Stimulated activated CD8-positive, alpha-beta memory T cell treated with anti-CD3 and anti-CD28 coated beads, Interleukin-15, amount 100 ng/mL, for 24 hours (primary cell): ENCODE measurements at places on chromosomes 2 and 18.
A peak's percentile ranks its signal among the peaks of the same experiment; 100 is the strongest.

- DNase-seq, result no peak
Measured at GRCh38 chr2:230318190-230319121, 8.5 kb upstream of the SP140L start.

GRCh38 chr2:19261061-19261460 lies 97.4 kb downstream of the OSR1 start:
- DNase-seq, result no peak

GRCh38 chr18:46070815-46071652 lies 1.0 kb downstream of the PSTPIP2 start:
- DNase-seq, result no peak

- peak; percentile 3 for DNase-seq
Measured at GRCh38 chr2:206989311-206989710, 50.0 kb downstream of the CPO start.

DNA sequence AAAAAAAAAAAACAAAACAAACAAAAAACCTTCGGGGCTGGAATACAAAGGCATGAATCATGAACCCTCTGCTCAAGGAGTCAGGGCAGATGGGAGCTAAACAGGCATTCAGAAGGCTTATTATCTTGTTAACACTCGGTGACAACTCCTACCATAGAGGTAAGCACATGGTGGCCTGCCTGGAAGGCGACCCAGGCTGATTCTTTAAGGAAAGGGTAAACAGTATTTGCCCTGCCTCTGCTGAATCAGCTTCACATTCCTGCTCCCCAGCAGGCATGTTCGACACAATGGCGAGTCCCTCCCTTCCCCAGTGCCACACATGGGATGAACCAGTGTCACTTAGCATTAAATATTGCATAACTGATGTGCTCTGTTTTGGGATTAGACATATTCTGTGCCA lies 191.9 kb downstream of the ARL4C start:
- no peak for DNase-seq

GRCh38 chr2:112920923-112921532 lies 10.1 kb downstream of the IL37 start:
- DNase-seq, result no peak

- DNase-seq, result no peak
Measured at GRCh38 chr2:149020432-149020851, 18.1 kb upstream of the LYPD6B start.

- no peak for DNase-seq
Measured at GRCh38 chr2:23221236-23221635, 163.7 kb upstream of the KLHL29 start.

- no peak for DNase-seq
Measured at GRCh38 chr2:203327582-203327900, 653 bp upstream of the ABI2 start.

DNA sequence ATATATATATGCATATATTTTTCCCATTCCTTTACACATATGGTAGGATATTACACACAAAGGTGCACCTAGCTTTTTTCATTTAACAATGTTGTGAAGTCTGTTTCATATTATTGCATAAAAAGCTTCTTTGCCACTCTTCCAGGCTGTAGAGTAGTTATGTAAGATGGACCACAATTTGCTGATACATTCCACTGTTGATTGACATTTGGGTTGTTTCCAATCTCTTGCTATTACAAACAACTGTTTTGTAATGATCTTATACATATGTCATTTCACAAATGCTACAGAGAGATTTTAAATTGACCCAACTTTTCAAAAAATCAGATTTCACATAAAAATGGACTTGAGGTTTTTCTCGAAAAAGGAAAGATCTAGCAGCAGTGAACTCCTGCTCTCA lies 301.4 kb downstream of the CDCA7 start:
- DNase-seq, result no peak

- DNase-seq, result no peak
Measured at GRCh38 chr18:57859314-57859713, 56.2 kb upstream of the ATP8B1 start.

DNA sequence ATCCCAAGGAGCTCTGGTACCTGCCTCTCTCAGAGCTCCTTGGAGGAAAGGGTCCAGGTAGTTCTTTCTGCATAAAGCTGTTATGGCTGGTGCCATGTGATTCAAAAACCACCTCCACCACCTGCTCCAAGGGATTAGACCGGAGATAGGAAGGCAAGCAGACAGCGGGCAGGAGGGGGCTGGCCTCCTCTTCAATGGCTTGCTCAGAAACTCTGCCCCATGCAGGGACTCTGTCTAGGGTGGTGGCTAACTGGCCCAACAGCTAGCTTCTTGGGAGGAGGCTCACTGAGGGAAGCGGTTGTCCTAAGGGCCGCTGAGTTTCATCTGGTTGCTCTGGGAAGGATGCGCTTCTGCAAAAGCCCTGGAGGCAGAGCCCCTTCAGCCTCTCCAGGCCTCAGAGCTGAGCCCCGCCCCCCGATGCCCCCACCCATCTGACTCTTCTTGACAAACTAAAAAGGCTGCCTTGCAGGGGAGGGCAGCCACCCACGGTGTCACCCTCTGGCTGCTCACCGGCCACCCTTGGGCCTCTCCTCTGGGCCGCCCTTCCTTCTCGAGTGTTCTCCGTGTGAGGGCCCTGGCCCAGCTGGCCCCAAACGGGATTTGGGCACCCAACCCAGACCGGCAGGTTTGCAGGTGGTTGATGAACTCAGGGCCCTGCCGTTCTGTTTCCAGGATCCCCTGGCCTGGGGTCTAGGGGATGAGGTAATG lies 90.2 kb downstream of the MCFD2 start:
- no peak for DNase-seq

- no peak for DNase-seq
Measured at GRCh38 chr2:108936076-108936864, 52.8 kb downstream of the EDAR start.

- DNase-seq, result no peak
Measured at GRCh38 chr18:11497585-11497984, 111.8 kb upstream of the SLC35G4 start.

GRCh38 chr2:178522950-178523595 lies 42.8 kb downstream of the PLEKHA3 start:
- DNase-seq, result peak; percentile 37

DNA sequence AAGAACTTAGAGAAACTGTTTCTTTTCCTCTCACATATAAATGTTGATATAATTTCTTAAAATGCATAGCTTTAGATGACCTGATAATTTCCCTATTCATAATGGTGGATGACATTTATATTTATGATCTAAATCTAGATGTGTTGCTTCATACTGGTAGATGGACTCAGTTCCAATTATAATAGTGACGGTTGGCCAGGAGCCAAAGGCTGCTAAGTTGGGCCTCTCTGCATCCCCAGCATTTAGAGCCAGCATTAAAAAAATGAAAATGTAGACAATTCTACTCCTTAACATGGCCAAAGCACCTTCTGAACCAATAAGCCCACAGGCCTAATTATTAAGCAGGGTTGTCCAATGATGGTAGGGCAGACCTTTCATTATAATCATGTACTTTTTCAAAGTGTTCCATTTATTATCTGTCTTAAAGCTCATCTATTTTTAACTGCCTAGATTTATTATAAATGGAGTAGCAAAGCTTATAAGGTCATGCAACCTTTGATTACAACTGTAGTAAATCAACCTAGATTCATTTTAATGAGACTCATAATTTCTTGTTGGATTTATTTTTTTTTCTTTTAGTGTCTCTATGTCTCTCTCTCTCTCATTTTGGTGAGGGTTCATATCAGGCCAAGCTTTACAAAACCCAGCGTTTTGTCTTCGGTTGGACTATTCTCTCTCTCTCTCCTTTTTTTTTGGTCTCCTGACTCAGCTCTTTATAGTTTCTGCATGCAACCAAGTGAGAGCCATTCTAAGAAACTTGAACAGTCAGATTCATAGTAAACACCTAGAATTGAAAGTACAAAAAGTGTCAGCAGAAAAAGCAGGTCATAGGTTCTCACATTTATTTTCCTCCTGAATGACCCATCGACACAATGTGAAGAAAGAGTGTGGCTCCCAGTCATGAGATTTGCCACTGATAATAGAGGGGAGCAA lies 2016.1 kb upstream of the PIK3C3 start:
- no peak for DNase-seq

DNA sequence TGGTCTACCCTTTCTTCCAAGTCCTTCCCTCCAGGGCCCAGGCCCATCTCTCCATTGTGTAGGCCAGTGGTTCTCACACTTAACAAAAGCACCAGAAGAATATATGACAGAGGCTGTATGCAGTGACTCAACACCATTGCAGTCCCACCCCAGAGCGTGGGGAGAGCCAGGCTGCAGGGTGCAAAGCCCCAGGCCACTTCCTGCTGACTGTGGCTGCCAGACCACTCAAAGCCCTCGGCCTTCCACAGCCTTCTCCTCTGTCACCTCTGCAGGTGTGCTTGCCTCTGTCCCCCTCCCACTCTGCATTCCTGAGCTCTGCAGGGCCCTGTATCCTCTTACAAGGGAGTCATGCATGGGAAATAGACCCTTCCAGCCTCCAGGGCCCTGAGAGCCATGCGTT lies 40.4 kb upstream of the ARHGEF4 start:
- no peak for DNase-seq

DNA sequence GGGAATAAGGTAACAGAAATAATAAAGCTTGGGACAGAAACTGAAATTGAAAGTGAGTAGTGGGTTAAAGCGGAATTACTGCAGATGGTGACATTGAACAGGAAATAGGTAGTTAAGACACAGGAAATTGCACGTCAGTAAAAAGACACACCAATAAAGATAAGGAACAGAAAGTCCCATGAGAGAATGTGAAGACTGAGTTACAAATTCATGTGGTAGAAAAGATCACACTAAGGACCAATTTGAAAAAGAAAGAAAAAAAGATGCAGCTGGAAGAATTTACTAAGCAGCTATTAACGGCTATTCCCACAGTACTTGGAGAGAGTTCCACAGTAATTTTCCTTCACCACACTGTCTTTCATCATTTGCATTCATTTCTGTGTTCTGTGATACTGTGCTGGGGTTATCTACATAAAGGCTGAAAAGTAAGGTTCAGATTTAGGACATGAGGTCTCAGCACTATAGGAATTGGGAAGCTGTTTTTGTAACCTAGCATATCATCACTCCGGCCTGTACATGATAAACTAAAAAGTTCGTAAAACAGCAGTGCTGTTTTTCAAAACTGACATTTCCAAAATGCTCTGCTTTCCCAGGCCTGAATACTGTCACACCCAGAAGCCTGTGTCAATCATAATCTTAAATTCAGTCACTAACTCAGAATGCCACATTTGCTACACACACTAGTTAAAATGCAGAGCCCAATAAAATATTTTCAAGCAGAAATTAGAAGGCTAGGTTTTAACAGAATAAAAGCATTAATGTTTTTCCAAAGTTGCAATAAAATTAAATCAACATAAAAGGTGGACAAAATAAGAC lies 42.9 kb downstream of the SRBD1 start:
- no peak for DNase-seq

DNA sequence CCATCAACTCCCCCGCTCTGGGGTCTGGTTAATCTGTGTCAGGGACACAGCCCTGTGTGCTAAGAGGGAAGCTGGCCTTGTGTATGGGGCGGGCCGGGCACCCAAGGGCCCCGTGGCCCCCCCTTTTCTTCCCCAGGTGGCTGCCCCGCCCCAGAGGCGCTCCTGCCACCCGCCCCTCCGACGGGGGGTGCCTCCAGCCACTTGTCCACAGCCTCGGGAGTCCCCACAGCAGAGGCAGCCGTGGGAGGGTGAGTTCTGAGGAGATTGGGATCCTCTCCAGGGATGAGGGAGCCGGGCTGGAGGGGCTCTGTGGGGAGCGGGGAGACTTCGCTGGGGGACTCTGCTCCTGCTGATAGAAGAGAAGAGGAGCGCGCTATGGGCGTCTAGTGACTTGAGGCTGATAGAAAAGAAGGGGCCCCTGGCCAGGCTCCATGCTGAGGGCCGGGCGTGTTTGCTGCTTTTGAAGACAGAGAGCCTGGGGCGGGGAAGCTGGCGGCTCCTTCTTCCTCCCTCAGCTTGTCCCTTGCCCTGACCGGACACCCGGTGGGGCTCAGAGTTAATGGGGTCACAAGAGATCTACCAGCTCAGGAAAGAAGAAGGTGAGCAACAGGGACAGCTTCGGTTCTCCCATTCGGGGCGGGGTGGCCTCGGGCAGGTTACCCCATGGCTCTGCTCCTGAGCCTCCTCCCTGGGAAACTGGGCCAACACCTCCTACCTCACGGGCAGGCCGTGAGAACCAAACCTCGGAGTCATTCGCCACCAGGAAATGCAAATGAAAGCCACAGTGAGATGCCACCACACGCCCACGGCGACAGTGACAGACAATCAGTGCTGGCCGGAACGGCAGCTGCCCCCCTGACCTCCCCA lies 89.4 kb upstream of the TAF1B start:
- DNase-seq, result no peak

DNA sequence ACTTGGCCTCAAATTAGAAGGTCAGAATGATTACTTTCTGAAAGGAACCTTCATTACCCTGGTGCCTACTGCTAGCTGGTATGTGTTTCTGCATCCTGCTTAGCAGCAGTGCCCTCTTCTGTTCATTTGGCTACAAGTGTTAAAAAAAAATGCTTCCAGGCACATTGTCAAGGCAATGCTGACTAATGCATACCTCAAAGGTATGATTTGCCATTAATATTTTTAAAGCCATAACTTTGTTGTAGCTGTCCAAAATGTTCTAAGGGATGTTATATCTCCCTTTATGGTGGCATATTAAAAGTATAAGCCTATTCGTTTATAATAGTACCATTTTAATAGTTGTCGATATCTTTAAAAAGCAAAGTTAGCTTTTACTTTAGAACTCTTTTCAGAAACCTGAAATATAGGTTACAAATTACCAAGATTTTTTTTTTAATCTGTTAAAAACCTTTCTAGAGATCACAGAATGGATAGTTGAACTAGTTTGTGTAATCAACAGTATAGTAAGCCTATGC lies 52.0 kb upstream of the FAM171B start:
- DNase-seq, result no peak

DNA sequence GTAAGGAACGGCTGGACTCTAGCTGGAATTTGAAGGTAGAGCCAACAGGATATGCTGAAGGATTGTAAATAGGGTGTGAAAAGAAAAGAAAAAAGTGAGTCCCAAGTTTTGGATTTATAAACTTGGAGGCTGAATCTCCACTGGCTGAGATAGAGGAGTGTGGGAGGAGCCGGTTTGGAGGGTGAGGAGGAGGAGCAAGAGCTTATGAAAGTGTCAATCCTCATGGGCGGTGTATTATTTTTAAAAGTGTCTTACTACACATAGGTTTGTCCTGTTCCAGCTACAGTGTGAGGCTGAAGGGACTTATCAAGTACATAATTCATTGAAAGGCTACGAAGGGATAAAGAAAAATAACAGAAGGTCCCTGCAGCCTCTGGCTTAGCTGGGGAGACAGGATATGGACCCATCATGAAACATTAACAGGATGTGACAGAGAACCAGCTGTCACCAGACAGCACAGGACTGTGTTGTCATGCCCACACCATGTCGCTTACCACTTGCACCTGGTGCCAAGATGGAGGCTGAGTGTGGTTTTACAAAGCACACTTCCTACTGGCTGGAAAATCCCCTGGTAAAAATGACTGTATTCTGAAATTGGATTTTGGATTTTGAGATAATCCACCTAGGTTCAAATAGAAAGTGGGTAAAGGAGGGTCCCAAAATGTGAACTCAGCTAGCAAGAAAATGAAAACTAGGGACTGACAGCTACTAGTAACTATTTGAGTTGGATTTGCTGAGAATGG lies 2.5 kb upstream of the MREG start:
- DNase-seq, result no peak

DNA sequence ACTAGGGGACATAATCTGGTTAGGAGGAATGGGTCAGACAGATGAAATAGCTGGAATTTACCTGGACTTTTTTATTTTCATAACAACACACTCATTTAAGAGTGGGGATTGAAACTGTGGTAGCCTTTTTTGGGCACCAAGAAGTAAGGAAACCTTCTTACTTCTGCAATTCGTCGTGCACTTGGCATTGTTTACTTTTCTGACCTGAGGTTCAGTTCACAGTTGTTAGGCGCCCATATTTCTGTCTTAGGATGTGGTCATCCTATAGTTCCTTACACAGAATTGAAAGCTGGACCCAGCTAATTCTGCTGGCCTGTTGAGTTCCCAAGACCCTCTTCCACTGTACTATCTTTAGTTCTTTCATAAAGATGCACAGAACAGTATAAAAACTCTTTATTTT lies 72.9 kb downstream of the TMX3 start:
- no peak for DNase-seq
